Fibroblast of skin of scalp (primary cell): ENCODE measurements at places on chromosomes 4 and X.

- no peak for DNase-seq
Observed at GRCh38 chr4:152464030-152464823, 71.7 kb downstream of the FBXW7 start.

- DNase-seq: peak; percentile 98
Observed at GRCh38 chr4:185847352-185848097, 35.5 kb upstream of the SORBS2 start.

DNA sequence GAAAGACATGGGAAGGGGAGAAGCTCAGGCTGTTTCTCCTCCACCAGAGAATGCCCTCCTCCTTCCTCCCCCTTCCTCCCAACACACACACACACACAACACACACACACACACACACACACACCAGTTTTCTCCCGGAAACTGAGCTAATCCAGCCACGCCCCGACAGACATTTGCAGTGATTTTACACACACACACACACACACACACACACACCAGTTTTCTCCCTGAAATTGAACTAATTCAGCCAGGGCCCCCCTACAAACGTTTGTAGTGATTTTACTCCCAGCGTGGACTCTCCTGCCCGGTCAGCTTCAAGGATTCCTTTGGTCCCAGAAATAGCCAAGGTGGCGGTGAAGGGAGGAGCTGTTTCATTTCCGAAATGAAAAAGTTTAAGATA is 32.9 kb upstream of the STX18 start:
- DNase-seq: peak; percentile 87

DNA sequence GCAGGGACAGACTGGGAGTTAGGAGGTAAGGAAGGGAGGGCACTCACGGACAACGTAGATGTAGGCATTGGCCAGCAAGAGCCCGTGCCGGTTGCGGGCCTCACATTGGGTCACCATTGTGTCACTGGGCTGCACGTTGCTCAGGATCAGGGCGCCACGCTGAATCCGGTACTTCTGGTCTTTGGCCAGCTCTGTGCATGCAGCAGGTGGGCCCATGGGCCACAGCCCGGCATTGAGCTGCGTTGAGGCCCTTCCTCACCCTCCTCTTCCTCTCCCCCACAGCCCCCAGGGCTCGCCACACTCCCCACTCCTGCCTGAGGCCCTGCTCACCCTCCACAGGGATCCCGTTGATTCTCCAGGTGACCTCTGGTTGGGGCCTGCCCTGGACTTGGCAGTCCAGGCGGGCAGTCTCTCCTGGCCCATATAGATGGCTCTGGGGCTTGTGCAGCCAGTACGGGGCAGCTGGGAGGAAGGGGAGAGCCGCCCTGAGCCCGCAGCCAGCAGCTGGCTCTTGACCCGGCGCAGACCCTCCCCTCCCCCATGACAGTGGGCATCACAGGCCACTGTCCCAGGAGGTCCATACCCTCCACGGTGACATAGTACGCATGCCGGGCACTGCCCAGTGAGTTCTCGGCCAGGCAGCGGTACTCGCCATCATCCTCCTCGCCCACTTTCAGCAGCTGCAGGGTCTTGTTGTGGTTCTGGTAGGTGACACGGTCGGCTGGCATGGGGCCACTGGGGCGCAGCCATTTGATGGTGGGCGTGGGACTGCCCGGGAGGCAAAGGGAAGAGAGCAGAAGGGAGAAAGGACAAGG is 16.3 kb downstream of the L1CAM start:
- DNase-seq: no peak

DNA sequence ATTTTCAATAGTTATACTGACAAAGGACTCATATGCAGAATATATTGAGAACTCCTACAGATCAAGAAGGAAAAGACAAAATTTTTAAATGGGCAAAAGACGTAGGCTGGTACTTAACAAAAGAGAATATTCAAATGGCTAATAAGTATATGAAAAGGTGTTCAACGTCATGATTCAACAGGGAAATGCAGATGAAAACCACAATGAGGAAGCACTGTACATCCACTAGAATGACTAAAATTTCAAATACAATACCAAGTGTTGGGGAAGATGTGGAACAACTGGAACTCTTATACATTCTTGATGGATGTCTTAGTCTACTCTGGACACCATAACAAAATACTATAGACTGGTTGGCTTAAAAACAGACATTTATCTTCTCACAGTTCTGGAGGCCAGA is 1.3 kb upstream of the MRFAP1L1 start:
- no peak for DNase-seq

GRCh38 chr4:11598591-11598990 is 169.9 kb upstream of the HS3ST1 start:
- no peak for DNase-seq

DNA sequence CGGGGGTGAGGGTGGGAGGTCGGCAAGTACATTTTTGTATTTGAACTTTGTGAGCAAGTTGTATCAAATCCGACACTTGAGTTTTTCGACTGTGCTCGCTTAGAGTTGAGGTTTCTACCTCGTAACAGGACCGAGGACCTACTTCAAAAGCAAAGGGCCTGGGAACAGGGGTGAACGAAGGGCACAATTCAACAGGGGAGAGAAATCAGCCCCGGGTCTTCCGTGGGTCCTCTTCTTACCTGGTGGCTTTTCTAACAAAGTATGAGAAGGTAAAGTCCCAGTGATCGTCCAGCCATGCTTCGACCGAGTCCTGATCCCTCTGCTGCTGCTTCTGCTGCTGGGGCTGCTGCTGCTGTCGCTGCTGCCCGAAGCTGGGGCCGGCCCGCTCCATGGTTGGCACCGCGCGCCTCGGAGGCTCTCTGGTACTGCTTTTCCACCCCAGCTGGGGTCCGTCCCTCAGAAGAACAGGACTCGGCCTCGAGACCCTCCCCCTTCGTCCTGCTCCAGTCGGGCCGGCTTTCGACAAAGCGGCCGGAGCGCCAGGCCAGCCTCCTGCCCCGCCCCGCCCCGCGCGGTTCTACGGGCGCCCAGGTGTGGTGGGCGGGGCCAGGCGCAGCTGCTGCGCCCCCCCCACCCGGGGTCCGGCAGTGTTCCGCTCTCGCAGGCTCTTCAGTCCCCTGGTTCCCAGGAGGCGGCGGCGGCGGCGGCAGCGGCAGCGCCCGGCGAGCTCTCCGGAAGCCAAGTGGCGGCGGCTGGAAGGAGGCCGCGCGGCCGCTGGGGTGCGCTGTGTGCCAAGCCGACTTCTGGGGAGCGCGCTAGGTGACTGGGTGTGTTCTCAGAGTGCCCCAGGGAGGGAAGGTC is at the start of gene PDE5A:
Gene PDE5A (minus strand): TSS at position 524 of the 861 bp plus-strand sequence. CDS start 133 bp downstream, at position 391.
- peak; percentile 81 for DNase-seq

- DNase-seq: peak; percentile 48
Observed at GRCh38 chr4:139528377-139529005, 27.5 kb downstream of the SETD7 start.

GRCh38 chr4:106422766-106423165 is 54.2 kb upstream of the GIMD1 start:
- peak; percentile 46 for DNase-seq

DNA sequence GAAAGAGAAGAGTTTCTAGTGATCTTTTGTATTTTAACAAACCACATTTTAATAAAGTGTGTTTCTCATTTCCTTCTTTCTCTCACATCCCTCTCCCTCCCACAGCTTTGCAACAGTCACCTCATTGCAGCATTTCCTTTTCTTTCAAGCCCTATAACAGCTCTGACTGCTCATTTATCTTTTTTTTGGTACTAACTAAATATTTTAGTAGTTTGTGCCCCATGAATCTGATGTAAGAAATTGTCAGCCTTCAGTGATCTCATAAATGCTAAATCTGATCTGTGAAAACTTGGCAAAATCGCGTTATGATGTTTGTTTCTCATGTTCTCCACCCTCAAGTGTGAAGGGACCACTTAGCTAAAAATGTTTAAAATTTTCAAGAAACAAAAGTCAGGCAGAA is 258.5 kb upstream of the SLIT2 start:
- DNase-seq: peak; percentile 75

DNA sequence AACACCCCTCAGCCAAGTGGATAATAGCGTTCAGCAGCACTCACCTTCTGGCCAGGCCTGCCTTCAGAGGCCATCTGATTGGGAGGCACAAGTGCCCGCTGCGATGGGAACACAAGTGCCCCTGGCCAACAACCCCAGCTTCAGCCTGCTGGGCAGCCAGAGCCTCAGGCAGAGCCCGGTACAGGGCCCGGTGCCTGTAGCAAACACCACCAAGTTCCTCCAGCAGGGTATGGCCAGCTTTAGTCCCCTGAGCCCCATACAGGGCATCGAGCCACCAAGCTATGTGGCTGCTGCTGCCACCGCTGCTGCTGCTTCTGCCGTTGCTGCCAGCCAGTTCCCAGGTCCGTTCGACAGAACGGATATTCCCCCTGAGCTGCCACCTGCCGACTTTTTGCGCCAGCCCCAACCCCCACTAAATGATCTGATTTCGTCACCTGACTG is 55.9 kb upstream of the MTM1 start:
- DNase-seq: no peak

DNA sequence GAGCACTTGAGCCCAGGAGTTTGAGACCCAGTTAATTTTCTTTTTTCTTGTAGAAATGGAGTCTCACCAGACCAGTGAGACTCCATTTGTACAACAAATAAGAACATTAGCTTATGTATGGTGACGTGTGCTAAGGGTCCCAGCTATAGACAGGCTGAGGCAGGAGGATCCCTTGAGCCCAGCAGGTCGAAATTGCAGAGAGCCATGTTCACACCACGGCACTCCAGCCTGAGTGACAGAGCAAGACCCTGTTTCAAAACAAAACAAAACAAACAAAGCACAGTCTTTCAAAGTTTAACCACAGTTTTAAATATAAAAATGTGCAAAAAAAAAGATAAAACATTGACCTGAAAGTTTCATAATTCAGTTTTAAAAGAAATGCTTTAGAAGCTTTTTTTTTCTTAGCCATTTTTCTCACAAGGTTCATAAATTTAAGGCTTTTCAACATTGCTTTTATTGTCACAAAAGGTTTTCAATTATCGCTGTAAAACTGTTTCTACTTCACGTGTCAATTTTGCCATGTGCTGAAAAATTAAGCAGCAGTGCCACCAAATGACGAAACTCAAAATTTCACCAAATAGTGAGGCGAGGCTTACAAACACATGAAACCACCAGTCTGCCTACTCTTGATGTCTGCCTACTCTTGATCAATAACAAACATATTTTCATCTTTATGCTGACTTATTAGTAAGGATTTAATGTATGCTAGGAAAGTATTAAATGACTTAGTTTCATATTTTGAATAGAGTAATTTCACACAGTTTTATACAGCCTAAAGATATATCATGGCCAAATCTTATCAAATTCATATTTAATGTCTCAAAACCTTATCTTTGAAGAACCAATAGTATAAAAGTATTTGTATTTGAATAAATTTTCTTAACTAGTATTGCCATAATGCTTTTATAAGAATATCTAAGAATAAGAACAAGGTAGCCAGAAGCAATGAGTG is 126.3 kb downstream of the NEK1 start:
- DNase-seq: peak; percentile 72

DNA sequence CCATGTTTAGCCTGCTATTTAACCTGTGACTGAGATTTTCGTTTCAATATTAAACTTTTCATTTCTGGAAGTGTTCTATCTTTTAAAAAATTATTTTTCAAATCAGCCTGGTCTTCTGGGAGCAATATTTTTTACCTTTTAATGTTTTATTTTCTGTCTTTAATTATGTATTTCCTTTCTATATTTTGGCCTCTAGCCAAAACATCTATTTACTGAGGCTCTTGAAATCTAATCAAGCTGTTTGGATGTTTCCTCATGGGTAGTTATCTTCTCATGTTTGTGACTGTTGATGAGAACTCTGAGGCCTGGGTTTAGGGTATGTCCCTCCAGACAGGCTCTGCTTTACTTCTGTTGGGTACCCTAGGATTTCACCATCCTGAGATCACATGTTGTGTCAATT is 10.3 kb upstream of the SLC10A4 start:
- no peak for DNase-seq

DNA sequence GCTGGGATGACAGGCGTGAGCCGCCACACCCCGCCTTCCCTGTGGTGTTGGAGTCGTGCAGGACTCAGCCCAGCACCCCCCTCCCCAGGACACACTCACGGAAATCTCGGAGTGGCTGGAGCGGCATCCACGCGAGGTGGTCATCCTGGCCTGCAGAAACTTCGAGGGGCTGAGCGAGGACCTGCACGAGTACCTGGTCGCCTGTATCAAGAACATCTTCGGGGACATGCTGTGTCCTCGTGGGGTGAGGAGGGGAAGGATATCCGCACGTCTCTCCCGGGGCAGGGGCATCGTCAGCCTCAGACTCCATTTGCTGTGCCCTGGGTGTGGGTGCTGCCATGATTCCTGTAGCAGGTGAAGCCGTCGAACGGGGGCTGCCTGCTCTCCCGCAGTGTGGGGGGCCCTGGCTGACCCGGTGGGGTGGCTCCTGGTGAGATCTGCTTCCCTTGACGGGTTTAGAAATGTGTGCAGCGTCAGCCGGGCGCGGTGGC is 10.3 kb downstream of the PLCXD1 start:
- DNase-seq: no peak

GRCh38 chr4:159735281-159736207 is 632.7 kb downstream of the RAPGEF2 start:
- no peak for DNase-seq
